ENCODE measurements at places on chromosomes 5 and 9. TPM values are rescaled to one million over a fixed set of nuclear protein-coding genes. Genes with fewer than 3 reads are reported as not detected.

- no peak for DNase-seq
Observed at GRCh38 chr9:124949387-124949786, 8.5 kb upstream of the GOLGA1 start.

The PCDHGA11 gene
- total RNA-seq: 8.5 TPM

The PCAT7 gene
- total RNA-seq: 0.17 TPM

DNA sequence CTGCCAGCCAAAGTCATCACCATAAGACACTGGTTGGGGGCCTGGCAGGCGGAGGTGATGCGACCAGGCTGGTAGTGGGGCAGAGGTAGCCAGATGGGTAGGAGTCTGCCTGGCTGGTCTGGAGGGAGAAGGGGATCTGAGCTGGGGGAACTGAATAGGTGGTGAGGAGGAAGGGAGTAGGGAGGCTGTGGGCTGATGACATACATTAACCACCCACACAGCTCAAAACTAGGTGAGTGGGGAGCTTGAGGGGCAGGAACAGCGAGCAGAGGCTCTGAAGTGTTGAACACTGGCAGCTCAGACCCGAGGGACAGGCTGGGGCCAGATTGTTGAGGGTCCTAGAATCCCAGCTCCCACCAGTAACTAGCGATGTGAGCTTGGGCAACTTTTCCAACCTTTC lies 81.0 kb downstream of the DAB2IP start:
- DNase-seq: no peak

DNA sequence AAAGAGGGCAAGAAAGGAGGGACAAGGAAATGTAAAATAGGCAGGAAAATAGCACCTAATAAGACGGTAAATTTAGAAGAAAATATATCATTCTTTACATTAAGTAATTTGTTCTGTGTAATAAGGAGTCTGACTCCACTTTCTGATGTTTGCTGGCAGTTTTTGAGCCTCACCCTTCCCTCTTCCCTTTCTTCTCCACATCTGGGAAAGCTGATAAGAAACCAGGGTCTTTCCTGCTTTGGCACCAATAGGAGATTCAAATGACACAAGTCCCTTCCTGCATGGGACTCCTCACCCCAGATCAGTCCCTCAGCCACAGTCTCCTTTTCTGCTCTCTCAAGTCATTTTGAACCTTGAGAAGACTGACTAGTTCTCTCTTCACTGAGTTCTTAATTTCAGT lies 31.2 kb upstream of the LECT2 start:
- no peak for DNase-seq

The HAVCR2 gene
- total RNA-seq: not detected

The DIPK1B gene
- 0.50 TPM for total RNA-seq

The AIF1L gene
- 10.7 TPM for total RNA-seq

The OMD gene
- total RNA-seq: not detected

The CXXC5 gene
- 47.3 TPM for total RNA-seq

GRCh38 chr5:133147411-133147810 lies 95.6 kb downstream of the HSPA4 start:
- DNase-seq: no peak

The SLC35A4 gene
- total RNA-seq: 24.0 TPM

DNA sequence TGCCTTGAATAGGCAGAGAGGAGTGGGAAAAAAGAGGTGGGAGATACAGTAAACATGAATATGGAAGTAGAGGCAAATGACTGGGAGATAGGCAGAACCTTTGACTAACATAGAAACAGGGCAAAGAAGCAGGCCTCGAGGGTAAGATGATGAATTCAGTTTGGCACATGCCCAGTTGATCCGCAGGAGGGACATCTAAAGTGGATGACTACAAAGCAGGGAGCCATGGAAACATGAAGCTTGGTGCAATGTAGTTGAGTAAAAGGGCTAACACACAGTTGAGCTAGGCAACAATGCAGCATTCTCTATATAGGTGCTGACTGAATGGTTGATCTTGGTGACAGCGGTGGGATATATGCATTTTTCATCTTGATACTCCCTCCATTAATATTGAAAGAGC lies 253.8 kb downstream of the DMRT2 start:
- no peak for DNase-seq

DNA sequence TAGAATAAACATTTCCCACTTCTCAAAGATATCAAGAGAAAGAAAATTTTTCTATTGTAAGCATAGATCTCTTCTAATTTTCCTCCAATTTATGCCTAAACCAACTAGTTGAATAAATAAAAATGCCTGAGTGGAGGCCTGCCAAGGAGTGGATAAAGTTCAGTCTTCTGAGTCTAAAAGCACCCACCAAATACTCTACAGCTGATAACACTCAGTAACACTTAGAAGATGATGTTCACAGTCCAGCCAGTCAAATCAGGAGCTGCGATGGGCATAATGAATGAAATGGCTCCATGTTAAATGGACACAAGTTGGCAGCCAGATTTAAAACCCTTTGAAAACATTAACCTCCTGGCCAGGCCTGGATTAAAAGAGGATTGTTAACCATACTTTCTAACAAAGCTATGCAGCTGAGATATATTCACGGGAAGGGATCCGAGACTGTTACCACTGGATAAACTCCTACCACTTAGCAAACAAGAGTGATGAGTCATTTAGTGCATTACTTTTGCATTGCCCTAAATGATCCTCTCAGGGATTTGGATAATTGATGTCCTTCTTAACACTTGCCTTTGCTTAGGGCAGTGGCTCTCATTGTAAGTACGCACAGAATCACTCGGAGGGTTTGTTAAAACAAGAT lies 63.7 kb upstream of the CCDC112 start:
- no peak for DNase-seq

GRCh38 chr5:56647099-56647850 lies 168.1 kb upstream of the MAP3K1 start:
- no peak for DNase-seq

- no peak for DNase-seq
Observed at GRCh38 chr9:22379272-22379671, 67.4 kb upstream of the DMRTA1 start.

The ADCY2 gene
- total RNA-seq: not detected

GRCh38 chr9:9212963-9213362 lies 1399.8 kb downstream of the PTPRD start:
- no peak for DNase-seq

The UGT3A1 gene
- total RNA-seq: not detected

DNA sequence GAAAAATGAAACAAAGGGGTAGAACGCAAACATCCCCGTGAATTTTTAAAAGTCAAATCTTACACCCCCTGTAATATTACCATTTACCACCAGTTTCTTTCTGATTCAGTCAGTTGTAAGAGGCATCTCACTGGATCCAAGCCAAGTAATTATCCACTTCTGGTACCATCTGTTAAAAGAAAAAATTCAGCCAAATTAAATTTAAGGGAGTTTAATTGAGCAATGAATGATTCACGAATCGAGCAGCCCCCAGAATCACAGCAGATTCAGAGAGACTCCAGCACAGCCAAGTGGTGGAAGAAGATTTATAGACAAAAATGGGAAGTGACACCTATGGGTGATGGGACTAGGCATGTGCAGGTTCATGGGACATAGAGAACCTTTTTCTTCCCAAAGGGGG lies 29.9 kb upstream of the MTMR12 start:
- no peak for DNase-seq

The ENG gene
- total RNA-seq: 4.0 TPM

DNA sequence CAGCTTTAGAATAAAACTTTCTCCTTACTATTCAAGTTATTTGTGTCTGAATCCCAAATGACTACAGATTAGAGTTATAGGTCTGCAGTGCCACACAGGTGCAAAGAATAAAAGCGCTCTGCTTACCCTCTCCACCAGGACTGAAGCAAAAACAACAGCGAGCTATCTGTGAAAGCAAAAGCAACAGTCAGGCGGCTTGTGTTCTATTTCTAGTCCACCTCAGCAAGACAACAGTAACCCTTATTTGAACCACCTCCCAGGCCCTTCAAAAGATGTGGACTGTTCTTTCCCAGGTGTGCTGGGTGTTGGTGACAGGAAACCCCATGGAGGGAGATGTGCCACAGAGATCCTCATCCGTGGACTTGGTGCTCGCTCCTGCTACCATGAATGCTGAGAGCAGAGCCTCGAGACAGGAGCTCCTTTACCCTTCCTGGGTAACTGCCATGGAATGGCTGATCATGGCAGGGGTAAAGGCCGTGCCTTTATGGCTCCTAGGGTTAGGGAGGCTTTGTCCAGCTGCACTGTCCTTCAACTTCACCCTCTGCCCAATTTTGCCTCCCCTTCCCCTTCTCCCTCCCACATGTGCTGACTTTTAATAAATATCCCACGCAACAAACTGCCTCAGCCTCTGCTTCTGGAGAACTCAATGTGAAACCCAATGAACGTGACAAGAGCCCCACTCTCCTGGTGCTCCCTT lies 108.6 kb downstream of the SERINC5 start:
- DNase-seq: no peak

GRCh38 chr9:134378901-134379338 lies 52.7 kb downstream of the RXRA start:
- peak; percentile 67 for DNase-seq

The GLIPR2 gene
- 1.2 TPM for total RNA-seq

DNA sequence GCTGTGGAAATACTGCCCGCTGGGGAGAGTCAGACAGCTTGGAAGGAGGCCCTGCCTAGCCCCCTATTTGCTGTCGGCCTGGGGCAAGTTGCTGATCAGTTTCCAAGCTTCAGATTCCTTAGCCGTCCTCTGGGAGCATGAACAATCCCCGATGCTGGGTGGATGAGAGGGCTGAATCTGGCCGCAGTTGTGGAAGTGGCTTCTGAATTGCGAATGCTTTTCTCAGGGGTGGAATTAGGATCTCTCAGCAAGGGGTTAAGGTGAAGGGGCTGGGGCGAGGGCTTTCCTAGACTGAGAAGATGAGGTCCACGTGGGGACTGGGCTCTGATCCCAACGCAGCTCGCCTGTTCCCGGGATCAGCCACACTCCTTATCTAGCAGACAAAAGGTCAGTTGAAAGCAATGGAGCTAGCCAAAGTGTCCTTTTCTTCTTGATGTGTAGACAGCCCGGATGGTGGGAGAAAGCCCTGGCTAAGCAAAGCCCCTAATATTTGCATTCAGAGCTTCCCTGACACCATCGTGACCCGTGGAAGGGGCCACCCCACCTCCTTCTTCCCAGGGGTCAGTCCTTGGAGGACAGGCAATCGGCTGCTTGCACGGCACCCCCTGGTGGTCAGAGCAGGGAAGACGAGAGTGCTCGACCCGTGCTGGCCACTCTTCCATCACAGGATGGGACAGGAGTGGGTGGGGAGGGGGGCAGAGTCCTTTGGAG lies 54.9 kb downstream of the COL15A1 start:
- peak; percentile 32 for DNase-seq

DNA sequence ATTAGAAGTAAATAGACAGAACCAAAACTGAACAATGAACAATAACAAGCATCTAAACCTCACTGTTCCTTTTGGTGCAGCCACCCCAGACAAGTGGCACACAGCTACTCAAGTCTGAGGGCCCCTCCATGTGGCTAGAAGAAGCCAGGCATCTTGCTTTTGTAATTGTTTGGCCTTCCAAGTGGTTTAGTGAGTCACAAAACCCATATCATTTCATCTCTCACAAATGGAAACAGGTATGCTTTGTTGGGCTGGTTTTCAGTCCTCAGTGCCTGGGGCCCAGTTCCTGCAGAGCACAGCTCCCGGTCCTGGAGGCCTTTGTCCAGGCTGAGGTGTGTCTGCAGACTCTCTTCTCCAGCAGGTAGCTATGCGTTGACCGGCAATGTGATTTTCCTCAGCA lies 16.7 kb downstream of the PRLR start:
- DNase-seq: peak; percentile 23

The ZDHHC12 gene
- total RNA-seq: 61.3 TPM

GRCh38 chr5:126461838-126462237 lies 38.6 kb downstream of the GRAMD2B start:
- DNase-seq: no peak

- no peak for DNase-seq
Observed at GRCh38 chr5:179267071-179267670, 78.1 kb downstream of the ADAMTS2 start.

GRCh38 chr5:90518661-90519060 lies 10.7 kb downstream of the LYSMD3 start:
- peak; percentile 24 for DNase-seq

GRCh38 chr9:68904454-68904853 lies 109.5 kb downstream of the PRKACG start:
- DNase-seq: no peak

DNA sequence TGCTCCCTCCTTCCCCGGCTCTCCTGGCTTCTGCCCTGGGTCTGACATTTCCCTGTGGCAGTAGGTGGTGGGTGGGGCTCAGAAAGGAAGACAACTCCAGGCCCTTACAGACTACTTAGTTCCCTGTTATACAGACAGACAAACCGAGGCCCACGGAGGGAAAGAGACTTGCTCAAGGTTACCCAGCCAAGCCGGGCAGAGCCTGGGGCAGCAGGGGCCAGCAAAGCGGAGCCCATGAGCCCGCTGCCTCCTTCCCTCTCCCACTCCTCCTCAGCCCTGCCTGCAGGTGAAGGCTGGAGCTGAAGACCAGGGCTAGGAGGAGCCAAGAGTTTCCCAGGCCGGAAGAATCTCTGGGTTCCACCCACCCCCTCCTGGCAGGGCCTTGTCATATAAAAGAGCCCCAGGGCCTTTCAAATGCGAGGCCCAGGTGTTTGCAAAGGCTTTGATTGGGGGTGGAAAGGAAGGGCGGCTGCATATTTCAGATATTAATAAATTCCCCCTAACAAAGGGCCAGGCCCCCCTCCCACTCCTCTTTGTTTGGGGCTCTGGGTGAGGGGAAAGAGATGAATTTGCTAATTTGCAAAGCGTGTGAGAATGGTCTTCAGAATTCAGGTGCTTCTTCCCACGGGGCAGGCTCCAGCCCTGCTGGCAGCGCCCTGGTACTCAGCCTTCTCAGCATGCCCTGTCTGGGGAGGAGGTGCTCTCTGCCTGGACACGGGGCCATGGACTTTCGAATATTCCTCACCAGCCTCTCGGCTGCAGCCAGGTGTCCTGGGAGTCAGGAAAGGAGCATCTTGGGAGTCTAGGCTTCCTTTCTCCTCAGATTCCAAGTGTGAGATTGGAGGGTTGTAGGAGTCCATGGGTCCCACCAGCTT lies 21.5 kb downstream of the SLC6A7 start:
- DNase-seq: no peak

DNA sequence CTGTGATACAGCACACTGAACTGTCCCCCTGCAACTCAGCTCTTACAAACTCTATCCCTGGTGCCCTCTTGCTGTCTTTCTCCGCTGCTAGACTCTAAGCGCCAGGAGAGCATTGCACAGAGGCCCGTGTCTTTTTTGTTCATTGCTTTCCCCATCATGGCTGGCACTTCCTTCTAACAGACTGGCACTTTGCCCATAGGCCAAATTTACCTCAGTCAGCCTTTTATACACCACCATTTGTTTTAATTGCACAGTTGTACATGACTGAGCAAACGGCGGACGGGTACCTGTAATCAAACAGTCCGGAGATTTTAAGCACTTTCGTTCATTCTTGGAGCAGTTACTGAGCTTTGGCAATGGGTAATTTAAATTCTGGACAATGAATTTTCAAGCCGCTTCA lies 102.2 kb upstream of the CLINT1 start:
- no peak for DNase-seq

GRCh38 chr9:14480526-14480925 lies 166.6 kb upstream of the NFIB start:
- DNase-seq: no peak

- no peak for DNase-seq
Observed at GRCh38 chr9:94639061-94639998, at the start of gene FBP1. FBP1 (minus strand) TSS chr9:94639518; CDS start chr9:94639310, 208 bp downstream.
